Stimulated activated CD8-positive, alpha-beta memory T cell treated with anti-CD3 and anti-CD28 coated beads, Interleukin-2, amount 100 ng/mL, for 1 hour (primary cell): ENCODE measurements at places on chromosomes 5 and 9.

DNA sequence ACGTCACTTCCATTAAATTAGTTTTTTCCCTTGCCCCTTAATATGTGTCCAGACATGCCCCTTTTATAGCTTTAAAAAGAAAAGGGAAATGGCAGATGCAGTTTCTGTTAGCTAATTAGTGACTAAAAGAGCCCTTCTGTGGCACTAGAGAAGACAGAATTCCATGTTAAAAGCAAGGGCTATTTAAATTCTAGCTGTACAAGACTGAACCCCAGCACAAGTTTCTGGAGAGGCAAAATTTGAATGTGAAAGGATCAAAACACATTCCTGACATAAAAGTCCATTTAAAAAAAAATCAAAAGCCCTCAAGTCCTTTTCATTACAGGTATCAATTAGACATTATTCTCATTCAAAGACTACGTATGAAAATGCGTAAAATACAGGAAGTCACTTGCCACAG lies 78.7 kb downstream of the HAPLN1 start:
- DNase-seq = no peak

DNA sequence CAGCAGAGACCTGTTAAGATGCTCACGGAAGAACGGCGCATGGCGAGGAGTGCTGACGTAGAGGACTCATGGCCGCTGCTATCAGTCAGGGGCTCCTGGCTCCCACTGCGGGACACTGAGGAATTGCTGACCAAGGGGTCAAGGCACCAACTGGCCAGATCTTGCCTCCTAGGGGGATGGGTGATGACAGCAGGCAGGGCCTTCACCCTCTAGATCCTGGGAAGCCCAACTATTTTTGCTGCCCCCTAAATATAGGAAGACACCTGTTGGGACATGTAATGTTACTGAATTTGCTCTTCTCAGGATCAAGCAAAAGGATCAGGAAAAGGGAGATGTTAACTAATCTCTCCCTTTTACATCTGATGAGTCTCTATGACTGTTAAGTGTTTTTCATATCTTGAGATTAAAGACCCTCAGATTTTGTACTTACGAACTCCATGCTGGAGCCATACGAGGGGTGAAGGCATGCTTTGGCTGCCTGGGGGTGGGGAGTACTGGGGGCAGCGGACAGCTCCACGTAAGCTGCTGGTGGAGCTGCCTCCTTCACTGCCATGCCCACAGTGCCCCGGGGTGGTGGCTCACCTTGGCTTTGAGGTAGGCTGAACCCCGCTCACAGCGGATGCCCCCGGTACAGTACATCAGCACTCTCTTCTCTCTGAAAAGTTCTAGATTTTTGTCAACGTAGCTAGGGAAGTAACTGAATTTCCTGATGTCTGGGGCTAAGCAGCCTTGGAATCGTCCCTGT lies 28.1 kb downstream of the TSTD2 start:
- DNase-seq = no peak

GRCh38 chr5:155472780-155473179 lies 459.2 kb downstream of the KIF4B start:
- DNase-seq = no peak

- no peak for DNase-seq
Observed at GRCh38 chr9:113481176-113481787, 17.8 kb downstream of the RGS3 start.

DNA sequence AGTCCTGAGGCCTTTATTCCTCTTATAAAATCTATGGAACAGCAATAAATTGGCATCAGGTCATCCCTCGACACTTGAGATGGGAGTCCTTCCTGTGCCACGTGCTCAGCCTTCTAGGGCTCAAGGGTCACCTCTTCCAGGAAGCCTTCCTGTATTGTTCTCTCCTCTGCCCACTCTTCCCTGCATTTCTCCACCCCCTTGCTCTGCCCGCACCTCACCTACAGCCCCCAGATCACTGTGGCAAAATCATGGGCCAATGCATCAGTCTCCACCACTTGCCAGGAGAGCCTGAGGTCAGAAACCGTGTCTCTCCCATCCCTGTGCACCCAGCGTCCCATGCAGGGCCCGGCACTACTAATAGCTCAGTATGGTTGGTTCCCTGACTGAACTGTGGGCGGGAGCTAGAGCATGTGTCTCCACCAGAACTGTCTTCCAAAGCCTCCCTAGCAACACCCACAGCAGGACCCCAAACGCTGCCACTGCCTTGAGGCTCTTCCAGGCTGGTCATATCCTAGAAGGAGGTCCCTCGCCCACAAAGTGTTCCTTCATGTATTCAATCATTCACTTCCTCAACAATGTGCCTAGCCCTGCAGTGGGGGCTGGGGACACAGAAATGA lies 13.5 kb downstream of the DUSP1 start:
- no peak for DNase-seq

DNA sequence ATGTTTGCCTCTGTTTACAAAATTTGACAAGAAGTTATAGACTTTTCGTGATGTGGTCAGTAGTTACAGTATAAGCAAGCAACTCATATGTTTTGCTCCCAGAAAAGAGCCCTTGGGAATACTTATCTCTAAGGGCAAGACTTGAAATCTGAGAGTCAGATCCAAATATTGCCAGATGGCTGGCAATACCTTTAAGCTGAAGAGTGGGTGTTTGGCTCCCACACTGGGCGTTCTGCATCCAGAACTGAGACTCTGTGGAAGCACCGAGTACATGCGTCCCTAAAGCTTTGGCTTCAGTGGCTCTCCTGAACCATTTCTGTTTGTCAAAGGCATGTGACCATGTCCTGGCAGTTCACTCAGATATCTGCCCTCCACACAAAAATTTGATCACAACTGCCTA lies 194.1 kb downstream of the DCP2 start:
- no peak for DNase-seq

GRCh38 chr5:160039810-160040470 lies 31.0 kb downstream of the TTC1 start:
- DNase-seq = no peak

- peak; percentile 23 for DNase-seq
Observed at GRCh38 chr9:129412814-129413536, 207.9 kb downstream of the C9orf50 start.

- DNase-seq = no peak
Observed at GRCh38 chr5:176677209-176677939, 30.1 kb downstream of the TSPAN17 start.

DNA sequence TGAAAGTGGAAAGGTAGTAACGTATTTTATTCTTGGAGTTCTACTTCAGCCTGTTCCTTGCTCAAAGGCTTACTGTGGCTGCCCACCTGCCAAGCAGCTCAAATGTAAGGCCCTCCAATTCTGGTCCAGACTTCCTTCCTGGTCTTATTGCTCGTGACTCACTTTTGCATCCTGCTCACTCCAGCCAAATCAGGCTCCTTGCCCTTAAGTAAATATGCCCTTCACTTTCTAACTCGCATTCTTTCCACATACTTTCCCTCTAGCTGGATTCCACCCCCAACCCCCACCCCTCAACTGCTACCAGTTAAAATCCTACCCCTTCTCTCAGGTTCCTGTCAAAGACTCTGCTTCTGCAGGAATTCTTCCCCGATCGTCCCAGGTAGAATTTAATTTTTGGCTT lies 96.6 kb downstream of the GALNT10 start:
- no peak for DNase-seq

- no peak for DNase-seq
Observed at GRCh38 chr5:126004636-126005035, 418.6 kb upstream of the GRAMD2B start.

GRCh38 chr5:130868186-130868840 lies 296.7 kb downstream of the HINT1 start:
- no peak for DNase-seq

DNA sequence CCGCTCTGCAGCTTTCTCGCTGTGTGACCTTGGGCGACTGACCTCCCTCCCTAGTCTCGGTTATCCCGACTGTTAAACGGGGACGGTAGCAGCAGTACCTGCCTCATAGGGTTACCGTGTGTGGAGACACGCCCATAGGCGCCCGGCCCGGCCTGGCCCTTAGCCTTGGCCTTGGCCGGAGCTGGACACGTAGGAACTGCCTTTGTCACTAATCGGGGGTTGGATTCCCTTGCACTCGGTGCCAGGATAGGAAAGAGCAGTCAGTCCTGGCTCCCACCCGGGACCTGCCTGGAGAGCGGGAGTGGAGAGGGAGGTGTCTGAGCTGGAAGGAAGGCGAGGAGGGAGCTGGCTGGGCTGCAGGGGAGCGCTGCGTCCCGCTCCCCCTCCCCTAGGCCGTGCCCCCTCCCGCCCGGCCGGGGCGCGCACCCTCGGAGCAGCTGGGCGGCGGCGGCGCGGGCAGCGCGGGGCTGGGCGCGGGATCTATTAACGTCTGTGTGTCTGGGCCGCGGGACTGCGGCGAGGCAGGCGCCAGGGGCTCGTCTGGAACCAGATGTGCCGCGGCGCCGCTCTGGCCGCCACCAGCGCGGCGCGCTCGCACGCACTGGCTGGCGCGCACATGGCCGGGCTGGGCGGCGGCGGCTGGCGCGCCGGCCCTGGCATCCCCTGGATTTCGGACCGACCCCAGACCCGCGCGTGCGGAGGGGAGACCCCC lies 31.7 kb downstream of the PRRX2 start:
- no peak for DNase-seq

DNA sequence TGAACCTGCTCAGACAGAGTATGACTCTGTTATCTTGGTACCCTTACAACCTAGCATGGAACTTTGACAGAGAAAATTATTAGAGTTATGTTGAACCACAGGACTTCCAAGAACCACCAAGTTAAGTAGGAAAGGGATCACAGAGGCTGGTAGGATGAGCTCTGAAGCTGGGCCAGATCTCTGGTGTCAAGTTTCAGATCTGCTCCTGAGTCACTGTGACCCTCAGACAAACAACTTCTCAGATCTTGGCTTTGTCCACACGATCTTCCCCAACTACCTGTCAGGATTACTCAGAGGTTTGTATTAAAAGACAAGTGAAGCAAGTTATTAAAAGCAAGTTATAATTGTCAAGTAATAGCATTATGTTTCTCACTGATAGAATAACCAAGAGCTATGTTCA lies 189.0 kb downstream of the SEC61B start:
- DNase-seq = no peak

DNA sequence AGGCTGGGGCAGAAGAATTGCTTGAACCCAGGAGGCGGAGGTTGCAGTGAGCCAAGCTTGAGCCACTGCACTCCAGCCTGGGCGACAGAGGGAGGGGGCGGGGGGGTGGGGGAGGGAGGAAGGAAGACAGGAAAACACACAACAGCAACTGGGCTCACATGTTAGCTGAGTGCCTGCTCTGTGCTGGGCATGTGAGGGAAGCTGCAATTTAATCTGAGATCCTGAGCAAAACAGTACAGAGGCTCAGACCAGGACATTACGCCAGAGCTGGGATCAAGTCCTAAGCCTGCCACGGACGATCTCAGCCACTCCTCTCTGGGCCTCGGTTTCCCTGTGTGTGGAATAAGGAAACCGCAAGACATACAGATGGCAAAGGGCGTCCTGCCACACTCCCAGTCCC lies 119.1 kb downstream of the VAV2 start:
- DNase-seq = no peak

DNA sequence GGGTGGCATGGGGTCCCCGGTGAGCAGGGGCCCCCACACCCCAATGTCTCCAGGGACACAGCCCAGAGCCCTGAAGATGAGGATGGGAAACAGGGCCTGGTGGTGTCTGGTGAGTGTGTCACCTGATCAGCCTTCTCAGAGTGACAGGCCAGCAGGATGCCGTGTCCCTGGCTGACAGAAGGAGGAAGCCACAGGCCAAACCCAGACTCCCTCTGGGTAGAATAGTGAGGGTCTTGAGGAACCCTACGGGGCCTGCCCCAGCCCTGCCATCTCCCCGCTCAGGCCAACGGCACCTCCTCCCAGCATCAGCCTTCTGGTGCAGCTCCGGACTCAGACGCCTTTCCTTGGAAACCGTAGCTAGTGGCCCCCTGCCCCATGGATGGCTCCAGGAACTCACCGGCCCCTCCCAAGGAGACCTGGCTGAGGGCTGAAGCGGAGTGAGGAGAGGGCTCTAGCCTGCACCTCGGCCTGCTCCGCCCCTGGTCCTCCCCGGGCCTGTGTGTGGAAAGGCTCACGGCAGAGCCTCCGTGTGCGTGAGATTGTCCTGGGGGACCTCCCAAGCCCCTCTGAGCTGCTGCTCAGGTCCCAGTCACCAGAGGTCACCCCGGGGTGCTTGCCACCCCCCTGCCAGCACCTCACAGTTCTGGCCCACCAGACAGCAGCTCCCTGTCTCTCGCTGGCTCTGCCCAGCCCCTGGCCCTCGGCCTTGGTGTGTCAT lies 6.0 kb downstream of the RALGDS start:
- DNase-seq = no peak

GRCh38 chr9:113152699-113153098 lies 1.9 kb downstream of the SLC31A2 start:
- no peak for DNase-seq

GRCh38 chr5:98769210-98769958 lies 4.1 kb upstream of the RGMB start:
- no peak for DNase-seq

DNA sequence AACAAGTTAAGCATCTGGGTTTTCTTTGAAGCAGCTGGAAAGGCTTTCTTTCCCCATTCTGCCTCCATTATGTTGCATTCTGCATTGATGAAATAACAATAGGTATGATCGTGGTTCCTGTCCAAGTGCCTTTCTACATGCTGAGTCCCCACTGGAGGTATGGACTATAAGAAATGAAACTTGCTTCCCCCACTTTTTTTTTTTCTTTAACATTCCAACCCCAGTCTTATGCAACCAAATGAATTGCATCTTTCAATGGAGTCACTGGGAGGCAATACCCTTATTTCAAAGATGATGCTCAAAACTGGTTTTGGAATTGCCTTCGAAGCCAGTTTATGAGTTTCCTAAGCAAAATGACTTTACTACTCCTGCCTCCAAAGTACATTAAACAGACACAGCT lies 58.9 kb downstream of the ARSB start:
- DNase-seq = no peak

- DNase-seq = no peak
Observed at GRCh38 chr5:64566310-64566916, 60.6 kb downstream of the RGS7BP start.

- DNase-seq = no peak
Observed at GRCh38 chr9:456365-456764, 241.7 kb downstream of the DOCK8 start.

GRCh38 chr9:90423661-90424193 lies 218.9 kb downstream of the DIRAS2 start:
- no peak for DNase-seq

DNA sequence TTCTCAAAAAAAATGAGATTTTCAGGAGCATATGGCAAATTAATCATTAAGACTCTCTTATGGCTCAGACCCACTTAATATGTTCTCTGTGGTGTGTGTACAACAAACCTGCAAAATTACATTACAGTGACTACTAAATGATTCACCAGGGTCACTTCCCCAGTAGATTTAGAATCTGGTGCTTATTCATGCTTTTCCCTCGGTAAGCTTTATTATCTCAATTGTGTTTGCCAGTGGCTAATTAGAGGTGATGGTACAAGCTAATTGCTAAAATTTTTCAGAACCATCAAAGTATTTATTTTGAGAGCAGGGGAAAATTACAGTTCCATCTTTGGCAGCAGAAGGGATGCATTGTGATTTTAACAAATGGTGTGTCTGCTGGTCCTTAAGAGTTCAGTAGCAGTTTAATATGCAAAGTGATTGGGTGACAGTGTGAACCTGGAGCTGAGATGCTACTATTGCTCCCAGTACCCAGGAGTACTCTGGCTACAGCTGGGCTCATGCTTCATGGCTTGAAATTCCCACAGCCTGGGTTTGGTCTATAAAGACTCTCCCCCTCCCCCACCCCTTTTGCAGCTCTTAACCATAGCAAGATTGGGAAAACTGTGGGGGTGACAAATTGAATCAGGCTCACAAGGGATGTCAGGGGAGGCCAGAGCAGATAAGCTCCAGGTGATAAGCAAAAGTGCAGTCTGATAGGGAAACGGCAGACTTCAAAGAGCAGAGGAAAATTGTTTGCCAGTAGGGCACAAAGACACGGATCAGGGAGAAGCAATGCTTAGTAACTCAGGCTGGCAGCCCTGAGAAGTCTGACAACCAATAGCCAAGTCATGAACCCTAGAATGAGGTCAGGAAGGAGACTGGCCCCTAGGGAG lies 92.8 kb upstream of the RAD23B start:
- no peak for DNase-seq
